ENCODE measurements at places on chromosomes 13 and 19. TPM values are rescaled to one million over a fixed set of nuclear protein-coding genes. Genes with fewer than 3 reads are reported as not detected.

The PGLYRP2 gene
- total RNA-seq: not detected

DNA sequence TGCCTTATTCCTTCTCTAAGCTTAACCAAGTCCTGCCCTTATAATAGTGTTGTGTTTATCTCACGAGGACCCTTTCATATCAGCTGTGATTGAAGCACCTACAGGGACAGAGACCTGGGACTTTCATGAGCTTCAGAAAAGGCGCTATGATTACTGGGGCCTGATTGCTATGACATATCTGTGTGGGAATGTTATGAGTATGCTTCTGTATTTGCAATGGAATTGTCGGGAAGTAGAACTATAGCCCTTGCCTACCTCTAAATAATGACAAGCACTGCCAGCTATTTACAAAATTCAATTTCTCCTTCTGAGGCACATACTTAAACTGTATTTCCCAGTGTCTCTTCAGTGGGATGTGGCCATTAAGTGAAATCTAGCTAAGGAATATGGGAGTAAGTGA lies 191.5 kb downstream of the LHFPL6 start:
- DNase-seq: no peak

GRCh38 chr13:20831933-20832332 lies 58.2 kb upstream of the EEF1AKMT1 start:
- no peak for DNase-seq

- DNase-seq: no peak
Observed at GRCh38 chr19:19532806-19533701, 4.3 kb downstream of the YJEFN3 start.

DNA sequence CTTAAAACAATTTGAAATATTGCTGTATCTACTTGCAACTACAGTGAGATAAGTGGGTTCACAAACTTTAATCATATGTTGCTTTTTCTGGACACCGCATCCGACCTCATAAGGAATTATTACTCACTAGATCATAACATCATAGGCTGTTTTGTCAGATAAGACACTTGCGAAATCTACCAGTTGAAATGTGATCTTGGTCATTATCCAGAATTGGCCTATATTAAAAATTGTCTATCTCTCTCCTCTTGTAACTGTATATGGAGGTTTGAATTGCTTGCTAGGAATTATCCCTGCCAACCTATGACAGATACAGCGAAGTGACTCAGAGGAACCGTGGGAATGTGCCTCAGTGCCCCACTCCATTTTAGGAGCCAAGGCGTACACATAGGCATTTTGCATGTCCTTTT lies 117.0 kb upstream of the POSTN start:
- DNase-seq: no peak

DNA sequence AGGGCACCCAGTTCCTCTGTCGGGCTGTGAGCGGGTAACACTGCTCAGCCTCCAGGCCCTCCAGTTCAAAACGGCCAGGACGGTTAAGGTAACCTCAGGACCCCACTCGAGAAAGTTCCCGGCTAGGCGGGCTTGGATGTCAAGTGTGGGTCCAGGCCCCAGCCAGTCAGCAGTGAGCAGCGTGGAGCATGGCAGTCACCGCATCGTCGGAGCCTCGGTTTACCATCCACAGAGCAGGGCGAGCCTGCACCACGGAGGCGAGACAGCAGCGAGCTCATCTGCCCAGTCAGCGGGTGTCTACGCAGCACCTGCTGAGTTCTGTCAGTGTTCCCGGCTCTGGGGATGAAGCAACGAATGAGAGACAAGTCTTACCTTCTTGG lies 8.0 kb upstream of the CNOT3 start:
- DNase-seq: no peak

The FXYD3 gene
- total RNA-seq: not detected

- DNase-seq: no peak
Observed at GRCh38 chr13:41931337-41931736, 29.6 kb downstream of the VWA8 start.

The DIAPH3 gene
- total RNA-seq: 5.3 TPM

DNA sequence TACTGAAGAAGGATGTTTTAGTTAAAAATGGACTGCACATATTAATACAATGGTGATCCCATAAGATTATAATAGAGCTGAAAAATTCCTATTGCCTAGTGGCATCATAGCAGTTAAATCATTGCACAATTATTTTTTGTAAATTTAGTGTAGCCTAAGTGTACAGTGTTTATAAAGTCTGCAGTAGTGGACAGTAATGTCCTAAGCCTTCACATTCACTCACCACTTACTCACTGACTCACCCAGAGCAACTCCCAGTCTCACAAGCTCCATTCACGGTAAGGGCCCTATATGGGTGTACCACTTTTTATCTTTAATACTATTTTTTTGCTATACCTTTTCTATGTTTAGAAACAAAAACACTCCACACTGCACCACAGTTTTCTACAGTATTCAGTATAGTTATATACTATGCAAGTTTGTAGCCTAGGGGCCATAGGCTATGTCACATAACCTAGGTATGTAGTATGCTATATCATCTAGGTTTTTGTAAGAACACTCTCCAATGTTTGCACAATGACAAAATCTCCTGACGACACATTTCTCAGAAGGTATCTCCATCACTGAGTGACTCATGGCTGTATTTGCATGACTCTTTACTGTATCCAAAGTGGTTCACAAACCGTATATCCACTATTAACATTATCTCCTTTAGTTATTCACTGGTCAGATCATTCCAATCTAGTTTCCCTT lies 536.0 kb downstream of the KLF12 start:
- DNase-seq: no peak

- no peak for DNase-seq
Observed at GRCh38 chr13:53151336-53152056, 122.9 kb downstream of the OLFM4 start.

DNA sequence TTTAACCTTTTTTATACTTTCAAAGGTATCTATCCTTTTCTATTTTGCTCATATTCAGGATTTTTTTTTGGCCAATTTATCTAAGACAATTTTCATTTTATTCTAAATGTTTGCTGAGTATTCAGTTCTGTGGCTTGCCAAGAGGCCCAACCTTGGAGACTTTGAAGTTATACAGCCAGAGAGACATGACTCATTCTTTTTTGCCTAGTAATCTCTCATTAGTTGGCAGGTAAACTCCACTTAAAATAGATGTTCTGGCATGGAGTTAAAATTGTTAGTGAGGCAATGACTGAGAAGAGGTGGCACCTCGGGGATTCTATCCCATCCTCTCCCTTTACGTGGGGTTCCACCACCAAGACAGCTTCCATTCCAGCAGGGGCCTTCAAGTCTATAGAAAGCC lies 213.8 kb downstream of the KCTD12 start:
- DNase-seq: no peak

DNA sequence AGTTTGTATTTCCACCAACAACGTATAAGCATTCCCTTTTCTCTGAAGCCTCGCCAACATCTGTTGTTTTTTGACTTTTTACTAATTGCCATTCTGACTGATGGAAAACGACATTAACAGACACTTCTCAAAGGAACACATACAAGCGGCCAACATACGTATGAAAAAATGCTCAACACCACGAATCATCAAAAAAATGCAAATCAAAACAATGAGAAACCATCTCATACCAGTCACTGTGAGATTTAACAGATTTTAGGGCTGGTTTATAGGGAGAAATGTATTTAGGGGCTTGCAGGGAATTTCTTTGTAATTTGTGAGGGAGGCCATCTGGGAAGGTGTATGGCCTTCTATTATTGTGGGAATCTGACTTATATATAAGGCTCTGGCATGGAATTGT lies 2.8 kb upstream of the DZIP1 start:
- no peak for DNase-seq

Measured in frontal cortex (tissue), 4 donors.